ENCODE measurements at places on chromosomes 11 and 22.

DNA sequence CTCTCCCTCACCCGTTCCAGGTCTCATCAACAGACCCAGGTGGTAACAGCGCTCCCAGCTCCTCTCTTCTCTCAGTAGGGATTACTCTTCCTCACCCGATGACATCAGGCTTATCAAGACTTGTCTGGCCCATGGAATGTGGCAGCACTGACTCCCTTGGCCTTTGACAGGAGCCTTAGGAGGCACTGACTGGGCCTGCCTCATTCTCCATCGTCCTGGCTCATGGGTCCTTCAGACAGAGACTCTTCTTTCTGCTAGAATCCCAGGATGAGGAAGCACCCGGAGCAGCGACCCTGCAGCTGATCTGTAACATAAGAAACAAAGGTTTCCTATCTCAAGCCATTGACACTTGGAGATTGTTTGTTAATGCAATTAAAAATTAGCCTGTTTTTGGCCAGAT lies 1063.6 kb downstream of the TBC1D22A start:
- DNase-seq: no peak

DNA sequence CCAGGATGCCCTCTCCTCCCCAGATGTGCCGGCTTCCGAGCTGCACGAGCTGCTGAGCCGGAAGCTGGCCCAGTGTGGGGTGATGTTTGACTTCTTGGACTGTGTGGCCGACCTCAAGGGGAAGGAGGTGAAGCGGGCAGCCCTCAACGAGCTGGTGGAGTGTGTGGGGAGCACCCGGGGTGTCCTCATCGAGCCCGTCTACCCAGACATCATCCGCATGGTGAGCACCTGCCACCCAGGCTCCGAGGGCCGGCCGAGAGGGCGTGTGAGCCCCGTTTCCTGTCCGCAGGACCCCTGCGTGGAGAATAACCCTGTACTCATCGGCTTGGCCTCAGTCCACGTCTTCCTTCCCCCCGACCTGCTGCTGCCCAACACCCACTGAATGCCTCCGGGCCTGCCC lies 2.2 kb downstream of the PPP2R5B start:
- DNase-seq: no peak

DNA sequence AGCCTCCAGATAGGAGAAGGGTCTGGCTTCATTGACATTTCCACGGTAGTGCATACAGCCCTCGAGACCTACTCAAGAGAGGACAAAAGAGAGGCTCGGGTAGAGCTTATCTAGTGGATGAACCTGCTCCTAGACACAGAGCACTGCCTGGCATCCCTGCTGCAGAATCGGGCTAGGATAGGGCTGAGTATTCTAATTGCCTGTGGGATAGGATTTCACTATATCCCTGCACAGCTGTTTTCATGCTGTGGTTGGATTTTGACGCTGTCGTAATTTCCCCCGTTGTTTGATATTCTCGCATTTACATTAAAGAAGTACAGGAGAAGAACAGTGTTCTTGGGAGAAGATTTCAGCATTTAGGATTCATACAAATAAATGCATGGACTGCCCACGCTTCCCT lies 107.8 kb downstream of the KIRREL3 start:
- DNase-seq: no peak

DNA sequence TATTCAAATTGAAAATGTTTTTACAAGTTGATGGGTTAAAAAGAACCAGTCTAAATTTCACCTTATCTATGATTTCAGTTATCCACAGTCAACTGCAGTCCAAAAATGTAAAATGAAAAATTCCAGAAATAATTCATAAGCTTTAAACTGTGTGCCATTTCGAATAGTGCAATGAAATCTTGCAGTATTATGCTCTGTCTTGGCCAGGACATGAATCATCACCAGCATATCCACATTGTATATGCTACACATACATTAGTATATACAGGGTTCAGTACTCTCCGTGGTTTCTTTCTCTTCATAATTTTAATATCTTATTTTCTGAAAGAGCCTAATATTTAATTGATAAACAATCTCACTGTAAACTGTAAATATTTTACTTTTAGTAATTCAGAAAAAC lies 45.9 kb downstream of the ARHGAP32 start:
- DNase-seq: no peak

DNA sequence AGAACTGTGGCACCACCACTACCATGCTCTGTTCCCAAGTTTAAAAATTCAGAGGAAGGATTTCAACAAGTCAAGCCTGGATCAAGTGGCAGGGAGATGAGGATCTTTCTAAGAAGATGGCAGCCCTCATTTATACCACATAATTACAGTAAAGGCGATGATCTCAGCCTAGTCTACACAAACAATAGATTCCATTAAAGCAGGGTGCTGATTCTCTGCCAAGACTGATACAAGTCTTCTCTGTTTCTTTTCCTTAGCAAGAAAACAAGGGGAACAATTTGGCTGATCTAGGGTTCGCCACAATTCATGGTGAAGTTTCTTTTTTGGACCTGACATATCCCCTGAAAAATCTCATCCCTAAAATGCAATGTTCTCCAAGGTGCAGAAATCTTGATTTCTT lies 73.9 kb downstream of the PPFIBP2 start:
- no peak for DNase-seq

DNA sequence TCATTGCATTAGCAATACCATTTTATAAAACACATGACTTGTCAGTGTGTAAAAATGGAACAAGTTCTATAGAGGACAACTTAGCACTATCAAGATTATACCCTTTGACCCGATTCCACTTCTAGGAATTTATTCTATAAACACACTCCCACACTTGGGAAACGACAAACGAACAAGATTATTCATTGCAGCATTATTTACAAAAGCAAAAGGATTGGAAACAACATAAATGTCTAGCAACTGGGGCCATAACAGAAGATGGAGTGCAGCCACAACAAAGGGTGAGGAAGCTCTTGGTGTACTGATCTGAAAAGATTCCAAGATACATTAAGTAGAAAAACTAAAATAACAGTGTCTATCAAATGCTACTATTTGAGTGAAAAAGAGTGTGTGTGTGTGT lies 2.3 kb upstream of the IRAG1 start:
- no peak for DNase-seq

GRCh38 chr11:40467771-40468170 lies 991.7 kb downstream of the LRRC4C start:
- DNase-seq: no peak

- no peak for DNase-seq
Observed at GRCh38 chr22:43500792-43501785, 89.3 kb downstream of the MPPED1 start.

GRCh38 chr11:134040386-134041302 lies 28.2 kb upstream of the JAM3 start:
- no peak for DNase-seq

DNA sequence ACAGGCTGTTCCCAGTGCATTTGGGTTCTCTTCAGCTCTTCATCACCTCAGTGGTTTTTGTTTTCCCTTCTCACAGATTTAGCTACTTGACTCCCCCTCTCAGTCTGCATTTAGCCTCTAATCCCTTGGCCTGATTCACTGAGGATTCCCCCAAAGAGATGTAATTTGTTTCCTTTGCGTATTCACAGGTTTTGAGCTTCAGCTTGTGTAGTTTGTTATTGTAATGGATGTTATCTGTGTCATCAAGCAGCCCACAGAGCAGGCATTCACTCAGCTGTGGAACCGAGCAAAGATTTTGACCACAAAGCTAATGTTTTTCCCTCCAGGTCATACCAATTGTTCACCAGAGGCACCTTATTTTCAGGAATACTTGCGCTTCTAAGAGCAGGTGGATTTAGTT lies 6.4 kb upstream of the ME3 start:
- DNase-seq: no peak

- DNase-seq: no peak
Observed at GRCh38 chr11:60950933-60951605, 907 bp downstream of the SLC15A3 start.

GRCh38 chr11:204587-205109 lies 2.6 kb downstream of the BET1L start:
- DNase-seq: no peak

DNA sequence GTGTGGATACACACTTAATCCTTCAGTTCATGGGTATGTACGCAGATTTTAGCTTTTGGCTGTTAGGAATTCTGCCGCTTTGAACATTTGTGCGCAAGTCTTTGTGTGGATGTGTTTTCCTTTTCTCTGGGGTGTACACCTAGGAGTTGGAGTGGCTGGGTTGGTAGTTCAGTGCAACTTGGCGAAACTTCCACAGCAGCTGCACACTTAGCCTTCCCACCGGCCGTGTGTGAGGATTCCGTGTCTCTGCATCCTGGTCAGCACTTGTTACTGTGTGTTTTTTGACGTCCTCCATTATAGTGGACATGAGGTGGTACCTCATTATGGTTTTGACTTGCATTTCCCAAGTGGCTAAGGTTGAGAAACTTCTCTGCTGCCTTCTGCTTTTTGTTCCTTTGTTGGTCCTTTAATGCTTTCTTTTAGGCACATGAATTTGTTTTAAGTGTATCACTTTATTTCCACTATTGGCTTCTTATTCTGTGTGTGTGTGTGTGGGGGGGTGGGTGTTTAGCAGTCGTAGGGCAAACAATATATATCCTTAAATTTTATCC lies 72.1 kb upstream of the SLC25A18 start:
- no peak for DNase-seq

DNA sequence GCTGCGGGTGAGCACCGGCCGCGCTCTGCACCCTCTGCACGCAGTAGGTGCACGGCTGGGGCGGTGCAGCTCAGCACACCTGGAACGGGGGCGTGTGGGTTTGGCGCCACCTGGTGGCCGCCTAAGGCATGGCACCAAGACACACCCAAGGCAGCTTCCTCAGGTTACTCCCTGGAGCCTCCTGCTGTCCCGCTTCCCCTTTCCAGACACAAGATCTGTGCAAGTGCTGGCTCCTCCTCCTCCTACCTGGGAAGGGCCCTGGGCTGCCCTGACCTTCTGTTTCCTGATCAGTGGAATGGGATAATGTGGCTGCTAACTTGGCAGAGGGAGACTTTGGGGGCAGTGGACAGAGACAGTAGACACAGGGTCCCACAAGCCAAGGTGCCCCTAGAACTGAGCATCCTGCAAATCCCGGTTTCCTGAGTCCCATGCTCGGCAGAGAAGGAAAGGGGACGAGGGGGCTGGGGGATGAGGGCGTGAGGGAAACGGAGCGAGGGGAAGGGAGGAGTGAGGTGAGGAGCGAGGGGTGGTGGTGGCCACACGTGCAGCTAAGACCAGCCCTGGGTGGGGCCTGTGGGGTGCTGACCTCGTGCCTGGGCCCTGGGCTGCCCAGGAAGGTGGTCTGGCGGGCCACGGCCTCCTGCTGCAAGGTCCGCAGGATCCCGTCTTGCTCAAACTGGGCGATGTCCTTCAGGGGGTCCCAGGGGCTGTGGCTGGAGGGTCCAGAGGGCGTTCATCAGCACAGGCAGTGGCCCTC lies 34.8 kb upstream of the CARS1 start:
- peak; percentile 53 for DNase-seq

DNA sequence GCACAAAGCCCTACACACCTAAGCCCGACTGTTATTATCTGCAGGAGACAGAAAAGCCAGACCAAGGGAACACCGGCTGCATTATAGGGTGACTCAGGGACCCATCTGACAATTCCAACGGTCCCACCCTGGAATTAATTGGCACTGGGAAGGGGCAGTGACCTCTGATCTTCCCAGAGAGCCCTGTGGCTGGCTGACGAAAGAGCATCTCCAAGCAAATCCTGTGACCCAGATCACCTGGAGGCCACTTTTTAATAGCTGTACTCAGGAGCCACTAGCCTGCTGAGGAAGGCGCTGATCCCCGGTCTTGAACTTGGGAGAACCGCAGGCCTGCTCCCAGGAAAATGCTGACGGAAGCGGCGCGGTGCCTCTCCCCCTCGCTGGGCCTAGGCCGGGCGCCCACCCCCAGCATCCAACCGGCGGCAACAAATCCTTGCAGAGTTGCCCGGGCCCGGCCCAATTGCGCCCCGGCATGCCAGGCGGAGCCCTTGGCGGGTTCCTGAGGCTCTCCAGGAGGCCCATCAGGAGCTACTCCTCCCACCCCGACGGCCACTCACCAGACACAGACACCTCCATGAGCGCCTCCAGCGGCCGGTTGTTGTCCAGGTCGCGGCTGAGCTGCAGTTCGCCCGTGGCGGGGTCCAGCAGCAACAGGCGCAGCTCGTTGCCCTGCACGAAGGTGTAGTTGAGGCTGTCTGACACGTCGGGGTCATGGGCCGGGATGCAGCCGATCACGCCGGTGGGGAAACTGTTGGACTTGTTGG lies 4.2 kb downstream of the CELSR1 start:
- no peak for DNase-seq

- no peak for DNase-seq
Observed at GRCh38 chr11:1674173-1675131, 22.5 kb upstream of the KRTAP5-6 start.

DNA sequence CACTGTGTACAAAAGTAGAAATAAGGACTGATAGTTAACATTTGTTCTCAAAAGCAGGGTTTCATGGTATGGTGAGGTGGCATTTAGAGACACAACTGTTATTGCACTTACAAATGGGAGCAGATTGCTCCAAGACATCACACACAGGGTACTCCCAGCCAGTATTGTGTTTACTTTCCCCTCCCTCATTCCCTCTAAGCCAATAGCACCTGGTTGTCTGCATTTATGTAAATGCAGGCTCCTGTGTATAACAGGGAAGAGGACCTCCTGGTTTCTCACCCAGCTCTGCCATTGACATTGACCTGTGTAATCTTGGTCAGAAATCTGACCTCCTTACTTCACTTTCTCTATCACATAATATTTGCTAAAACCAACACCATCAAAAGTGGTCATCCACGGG lies 154.4 kb downstream of the NAV2 start:
- no peak for DNase-seq

GRCh38 chr11:126440276-126440675 lies 84.8 kb downstream of the ST3GAL4 start:
- DNase-seq: no peak

- no peak for DNase-seq
Observed at GRCh38 chr11:102603091-102603490, 22.0 kb downstream of the MMP20 start.

GRCh38 chr11:62169935-62170334 lies 20.1 kb upstream of the SCGB1D1 start:
- DNase-seq: no peak

- no peak for DNase-seq
Observed at GRCh38 chr11:12205330-12205729, 94.9 kb downstream of the MICAL2 start.

DNA sequence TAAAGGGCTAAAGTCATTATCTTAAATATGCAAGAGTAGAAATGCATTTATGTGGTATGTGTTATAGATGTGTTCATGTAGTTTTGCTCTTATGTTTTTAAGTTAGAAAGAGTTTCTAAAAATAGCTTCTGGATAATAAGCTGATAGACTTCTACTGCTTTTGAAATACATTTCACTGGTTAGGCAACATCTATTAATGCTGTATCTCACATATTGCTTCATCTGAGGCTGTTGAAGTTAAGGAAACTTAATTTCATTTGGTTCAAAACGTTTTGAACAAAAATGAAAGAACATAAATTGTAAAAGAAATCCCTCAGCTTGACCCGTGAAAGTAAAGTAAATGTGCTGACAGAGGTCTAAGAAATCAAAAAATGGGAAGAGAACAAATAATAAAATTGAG lies 164.0 kb upstream of the CTSC start:
- DNase-seq: no peak

- DNase-seq: no peak
Observed at GRCh38 chr11:43577566-43578264, 102.8 kb upstream of the HSD17B12 start.
